T follicular helper cell (primary cell): ENCODE measurements at places on chromosomes 5 and 9.

GRCh38 chr9:137575716-137576411 is 2.9 kb downstream of the DPH7 start:
- no peak for DNase-seq

DNA sequence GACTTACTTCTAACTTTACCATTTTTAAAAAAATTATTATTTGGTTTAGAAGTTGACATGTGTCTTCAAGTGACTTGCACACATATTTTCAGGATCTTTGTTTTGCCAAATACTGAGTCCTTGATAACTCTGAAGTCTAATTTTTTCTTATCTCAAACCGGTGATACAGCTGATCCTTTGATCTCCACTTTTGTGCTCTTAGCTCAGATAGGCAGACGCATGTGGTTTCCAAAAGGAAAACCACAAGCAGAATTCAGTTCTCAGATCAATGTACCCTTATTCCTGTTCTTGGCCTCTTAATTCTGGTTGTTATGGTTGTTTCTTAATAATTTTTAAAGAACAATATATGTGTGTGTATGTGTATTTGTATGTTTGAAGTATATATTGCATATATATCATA is 238.3 kb upstream of the EDIL3 start:
- DNase-seq, result no peak

- DNase-seq, result no peak
Observed at GRCh38 chr9:91991721-91992341, 41.8 kb upstream of the ROR2 start.

- DNase-seq, result no peak
Observed at GRCh38 chr9:20540169-20540863, 82.0 kb downstream of the MLLT3 start.

- DNase-seq, result peak; percentile 80
Observed at GRCh38 chr9:133141833-133142595, 21.0 kb upstream of the RALGDS start.

DNA sequence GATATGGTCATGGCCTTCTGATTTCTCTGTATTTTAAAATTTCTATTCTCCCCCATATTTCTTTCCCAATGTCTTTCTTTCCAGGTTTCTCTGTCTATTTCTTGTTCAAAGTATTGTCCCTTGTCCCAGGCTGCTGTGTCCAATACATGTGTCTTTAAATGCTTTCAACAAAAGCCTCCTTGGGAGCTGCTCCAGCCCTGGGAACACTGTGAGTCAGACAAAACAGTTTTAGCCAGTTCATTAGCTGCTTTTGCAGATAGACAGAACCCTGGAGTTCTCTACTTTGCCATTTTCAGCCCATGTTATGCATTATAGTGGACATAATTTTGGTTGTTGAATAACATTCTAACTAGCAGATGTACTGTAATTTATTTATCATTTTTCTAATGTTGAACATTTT is 20.5 kb upstream of the JAK2 start:
- no peak for DNase-seq

GRCh38 chr5:77641963-77642737 is 3.6 kb upstream of the OTP start:
- DNase-seq, result no peak

GRCh38 chr5:169083394-169084018 is 217.4 kb downstream of the SLIT3 start:
- DNase-seq, result no peak

DNA sequence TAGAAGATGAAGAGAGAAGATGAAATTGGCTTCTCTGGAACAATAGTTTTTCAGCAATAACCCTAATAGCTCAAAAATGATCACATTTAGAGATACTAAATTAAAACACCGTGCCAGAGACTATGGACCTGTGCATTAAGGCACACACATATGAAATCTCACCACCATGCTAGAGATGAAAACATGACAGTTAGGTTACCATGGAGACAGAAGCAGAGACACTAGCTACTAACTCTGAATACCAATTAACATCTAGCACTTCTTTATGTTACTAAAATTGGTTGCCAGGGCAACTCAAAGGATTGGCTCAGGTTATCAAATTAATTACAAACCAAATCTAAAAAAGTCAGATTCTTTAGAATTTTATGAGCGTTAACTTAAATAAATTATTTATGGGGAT is 337.7 kb downstream of the PLK2 start:
- DNase-seq, result no peak
